ENCODE measurements at places on chromosomes 13 and 19.

- no peak for DNase-seq
Measured at GRCh38 chr19:24063295-24063694, 23.7 kb upstream of the ZNF254 start.

- DNase-seq = no peak
Measured at GRCh38 chr19:10861103-10861651, 10.2 kb upstream of the CARM1 start.

DNA sequence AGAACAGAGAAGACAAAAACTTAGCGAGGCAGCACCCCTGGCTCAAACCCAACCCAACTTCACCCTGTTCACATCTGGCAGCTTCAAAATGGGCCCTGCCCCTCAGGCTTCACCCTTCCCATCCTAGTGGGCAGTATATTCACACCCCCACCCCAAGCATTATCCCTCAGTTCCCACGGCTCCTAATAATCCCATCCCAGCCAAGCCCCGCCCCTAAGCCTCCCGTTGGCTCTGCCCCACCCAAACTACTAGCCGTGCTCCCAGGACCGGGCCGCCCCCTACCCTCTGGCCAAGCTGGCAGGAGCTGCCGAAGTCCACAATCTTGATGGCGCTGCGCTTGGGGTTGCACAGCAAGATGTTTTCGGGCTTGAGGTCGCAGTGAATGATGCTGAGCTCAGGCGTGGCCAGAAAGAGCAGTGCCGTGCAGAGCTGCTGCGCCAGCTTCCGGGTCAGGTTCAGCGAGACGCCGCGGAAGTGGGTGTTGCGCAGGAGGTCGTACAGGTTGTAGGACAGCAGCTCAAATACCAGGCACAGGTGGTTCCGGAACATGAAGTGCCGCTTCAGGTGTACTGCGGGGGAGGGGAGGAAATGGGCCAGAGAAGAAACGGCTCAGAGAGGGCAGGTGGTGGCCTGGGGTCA is 5.8 kb downstream of the DYRK1B start:
- no peak for DNase-seq

- DNase-seq = no peak
Measured at GRCh38 chr13:52899206-52899605, 50.8 kb upstream of the PCDH8 start.

GRCh38 chr13:21748166-21748565 is 77.3 kb downstream of the FGF9 start:
- DNase-seq = no peak

DNA sequence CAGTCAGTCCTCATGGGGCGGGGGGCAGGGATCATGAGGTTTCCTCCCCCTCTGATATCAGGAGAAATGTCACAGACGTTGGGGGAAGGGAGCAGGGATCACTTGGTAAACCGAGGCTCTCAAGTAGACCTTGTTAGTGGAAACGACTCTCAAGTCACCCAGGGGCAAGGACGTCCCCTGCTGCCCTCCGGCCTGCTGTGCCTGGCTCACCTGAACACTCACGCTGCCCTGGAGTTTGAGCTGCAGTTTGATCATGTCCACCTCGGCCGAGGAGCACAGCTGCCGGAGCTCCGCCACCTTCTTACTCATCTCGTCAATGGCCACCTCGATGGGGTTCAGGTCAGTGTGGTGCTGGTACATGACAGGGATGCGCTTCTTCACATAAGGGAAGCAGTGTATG is 47.6 kb upstream of the SLC15A1 start:
- DNase-seq = no peak

- no peak for DNase-seq
Measured at GRCh38 chr19:41862445-41862986, 2.5 kb downstream of the RPS19 start.

- DNase-seq = no peak
Measured at GRCh38 chr13:53622456-53622855, 593.8 kb downstream of the OLFM4 start.

DNA sequence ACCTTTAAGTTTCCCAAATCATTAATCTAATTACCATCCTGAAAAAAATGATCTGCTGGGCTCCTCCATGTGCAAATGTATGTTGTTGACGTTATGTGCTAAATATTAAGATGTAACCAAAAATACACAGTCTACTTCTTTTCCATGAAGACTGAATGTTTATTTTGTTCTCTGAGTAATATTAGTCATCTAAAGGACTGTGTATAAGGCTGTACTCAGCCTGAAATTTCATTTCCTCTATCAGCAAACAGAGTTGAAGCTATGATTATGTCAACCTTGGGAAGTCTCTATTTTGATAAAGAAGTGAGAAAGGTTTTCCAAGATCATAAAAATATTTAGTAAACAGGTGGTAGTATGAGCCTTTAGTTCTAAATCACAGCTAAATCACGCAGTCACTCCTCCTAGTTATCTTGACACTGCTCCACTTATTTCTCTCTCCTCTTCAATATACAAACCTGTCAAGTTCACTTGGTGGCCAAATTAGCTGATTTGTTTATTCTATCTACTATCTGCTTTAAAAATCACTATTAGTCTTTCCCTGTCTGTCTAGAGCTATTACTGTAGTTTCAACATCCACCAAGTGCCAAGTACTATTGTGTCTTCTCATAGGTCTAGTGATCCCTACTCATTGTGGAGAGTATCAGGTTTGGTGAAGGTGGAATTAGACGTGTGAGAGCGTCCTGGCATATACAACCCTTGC is 211.7 kb upstream of the STARD13 start:
- DNase-seq = no peak

DNA sequence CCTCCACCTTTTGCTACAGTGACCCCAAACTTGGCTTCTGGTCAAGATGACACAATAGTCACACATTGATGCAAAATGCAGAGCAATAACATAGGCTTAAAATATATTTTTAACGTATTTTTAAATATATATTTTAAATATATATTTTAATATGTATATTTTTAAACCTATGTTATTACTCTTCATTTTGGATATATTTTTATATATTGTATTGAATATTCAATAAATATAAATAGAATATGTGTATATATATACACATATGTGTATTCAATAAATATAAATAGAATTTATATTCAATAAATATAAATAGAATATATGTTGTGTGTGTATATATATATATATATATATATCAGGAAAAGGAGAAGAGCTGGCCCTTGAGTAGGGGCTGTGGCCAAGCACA is 115.6 kb downstream of the POU4F1 start:
- DNase-seq = no peak

GRCh38 chr13:44967704-44968433 is 21.4 kb downstream of the NUFIP1 start:
- peak; percentile 89 for DNase-seq

GRCh38 chr13:92716749-92717148 is 509.9 kb upstream of the GPC6 start:
- no peak for DNase-seq

DNA sequence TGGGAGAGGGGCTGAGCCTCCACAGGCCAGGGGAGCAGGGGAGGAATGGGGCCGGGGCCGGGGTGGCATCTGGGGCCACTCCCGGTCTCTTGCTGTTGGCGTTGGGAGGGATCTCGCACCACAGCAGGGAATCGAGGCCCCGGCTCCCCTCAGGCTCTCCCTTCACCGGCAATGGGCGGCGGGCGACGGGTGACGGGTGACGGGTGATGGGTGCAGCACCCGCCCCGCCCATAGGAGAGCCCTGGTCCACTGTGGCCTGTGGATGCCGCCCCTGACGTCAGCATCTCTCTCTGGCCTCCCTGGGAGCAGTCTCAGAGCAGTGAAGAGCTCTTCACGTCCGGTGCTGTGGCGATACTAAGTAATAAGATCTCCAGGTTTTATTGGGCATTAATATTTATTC is 133.6 kb downstream of the KDM4B start:
- DNase-seq = no peak

DNA sequence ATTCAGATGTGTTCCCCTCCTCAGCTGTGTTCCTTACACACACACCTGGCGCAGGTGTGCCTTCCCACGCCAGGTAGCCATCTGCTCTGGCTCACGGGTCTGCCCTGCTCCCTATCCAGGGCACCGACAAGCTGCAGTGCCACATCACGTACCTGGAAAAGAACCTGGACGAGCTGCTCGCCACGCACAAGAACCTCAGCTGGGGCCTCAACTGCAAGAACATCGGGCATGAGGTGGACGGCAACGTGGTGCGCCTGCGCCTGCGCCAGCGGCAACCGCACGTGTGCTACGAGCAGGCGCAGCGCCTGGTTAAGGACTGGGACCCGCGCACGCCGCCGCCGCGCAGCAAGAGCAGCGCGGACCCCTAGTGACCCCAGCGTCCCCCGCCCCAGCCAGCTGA is 26.5 kb upstream of the CASP14 start:
- DNase-seq = no peak

GRCh38 chr13:110685305-110686020 is 20.5 kb downstream of the CARS2 start:
- DNase-seq = no peak

GRCh38 chr13:26308836-26309235 is 54.9 kb downstream of the CDK8 start:
- DNase-seq = no peak

GRCh38 chr19:9883231-9883758 is 48.2 kb downstream of the PIN1 start:
- DNase-seq = no peak

DNA sequence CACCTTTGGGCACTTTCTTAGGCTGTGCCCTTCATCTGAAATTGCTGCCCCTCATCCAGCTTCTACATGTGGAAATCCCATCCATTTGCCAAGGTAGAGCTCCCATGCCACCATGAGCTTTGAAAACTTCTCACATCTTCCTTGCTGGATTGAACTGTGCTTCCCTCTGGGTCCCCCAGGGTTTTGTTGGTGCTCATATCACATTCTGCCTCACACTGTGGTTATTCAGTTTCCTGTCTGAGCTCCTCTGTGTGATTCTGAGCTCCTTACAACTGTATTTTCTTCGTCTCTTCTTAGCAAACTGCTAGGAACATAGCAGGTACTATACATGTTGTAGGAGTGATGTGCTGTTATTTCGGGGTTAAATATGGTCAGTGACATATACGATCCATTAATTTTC is 74.9 kb upstream of the KL start:
- no peak for DNase-seq

- DNase-seq = no peak
Measured at GRCh38 chr19:47142779-47143178, 12.1 kb downstream of the SAE1 start.

- no peak for DNase-seq
Measured at GRCh38 chr13:33615436-33615835, 202.5 kb upstream of the RFC3 start.

DNA sequence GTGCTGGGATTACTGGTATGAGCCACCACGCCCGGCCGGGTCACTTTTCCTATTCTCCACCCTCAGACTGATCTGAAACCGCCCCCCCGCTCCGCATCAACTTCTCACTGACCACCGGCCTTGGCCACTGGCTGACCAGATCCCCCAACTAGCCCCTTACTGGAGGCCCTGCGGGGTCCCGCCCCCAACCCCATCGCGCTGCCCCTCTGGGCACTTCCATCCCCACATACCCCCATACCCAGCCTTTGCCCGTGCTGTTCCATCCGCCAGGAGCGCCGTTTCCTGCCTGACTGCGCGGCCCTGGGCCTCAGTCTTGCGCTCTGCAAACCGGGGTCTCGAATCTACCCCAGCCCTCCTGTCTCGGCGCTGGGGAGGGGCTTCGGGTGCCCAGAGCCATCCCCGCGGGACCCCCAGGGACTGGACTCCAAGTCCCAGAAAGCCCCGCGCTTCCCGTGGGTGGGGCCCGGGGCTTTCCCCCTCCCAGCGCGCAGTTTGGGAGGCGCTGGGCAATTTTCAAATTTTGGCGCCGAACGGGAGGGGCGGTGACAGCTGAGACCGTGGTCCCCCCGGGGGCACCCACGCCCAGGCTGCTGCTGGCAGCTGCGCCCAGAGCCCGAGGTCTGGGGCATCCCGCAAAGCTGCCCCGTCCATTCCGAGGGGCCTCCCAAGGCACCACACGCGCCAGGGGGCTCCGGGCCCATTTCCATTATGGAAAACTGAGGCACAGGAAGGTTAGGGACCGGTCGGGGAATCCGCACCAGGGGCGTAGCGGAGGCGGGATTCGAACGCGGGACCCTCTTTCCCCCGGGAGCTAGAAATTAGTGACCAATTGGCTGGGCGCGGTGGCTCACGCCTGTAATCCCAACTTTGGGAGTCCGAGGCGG is 5.2 kb upstream of the LMNB2 start:
- no peak for DNase-seq

GRCh38 chr19:22617614-22618320 is 16.4 kb upstream of the ZNF492 start:
- DNase-seq = no peak

GRCh38 chr19:19489804-19490204 is 25.5 kb downstream of the TSSK6 start:
- DNase-seq = no peak

- DNase-seq = no peak
Measured at GRCh38 chr19:4977299-4978174, 8.6 kb downstream of the KDM4B start.

- no peak for DNase-seq
Measured at GRCh38 chr19:30679789-30680188, 307.6 kb downstream of the ZNF536 start.

- DNase-seq = no peak
Measured at GRCh38 chr19:35731779-35732405, 10.4 kb downstream of the IGFLR1 start.

DNA sequence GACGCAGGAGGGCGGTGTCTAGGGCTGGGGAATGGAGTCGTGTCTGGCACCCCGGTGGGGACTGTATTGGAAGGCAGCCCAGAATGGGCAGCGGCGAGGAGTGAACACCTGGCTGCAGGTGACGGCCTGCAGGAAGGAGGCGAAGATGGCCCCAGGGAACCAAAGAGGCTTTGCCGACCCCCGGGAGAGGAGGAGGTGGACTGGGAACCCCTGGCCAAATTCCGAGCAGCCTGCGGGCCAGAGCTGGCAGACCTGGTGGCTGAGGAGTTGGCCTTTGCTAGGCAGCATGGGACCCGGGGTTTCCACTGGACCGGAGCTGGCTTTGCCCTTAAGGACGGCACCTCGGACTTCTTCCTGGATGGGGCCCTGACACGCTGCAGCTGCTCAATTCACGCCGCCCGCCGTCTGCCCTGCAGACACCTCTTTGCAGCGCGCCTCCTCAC is 25.9 kb downstream of the ZSWIM9 start:
- no peak for DNase-seq

- DNase-seq = no peak
Measured at GRCh38 chr13:97003071-97003470, 8.8 kb upstream of the OXGR1 start.

DNA sequence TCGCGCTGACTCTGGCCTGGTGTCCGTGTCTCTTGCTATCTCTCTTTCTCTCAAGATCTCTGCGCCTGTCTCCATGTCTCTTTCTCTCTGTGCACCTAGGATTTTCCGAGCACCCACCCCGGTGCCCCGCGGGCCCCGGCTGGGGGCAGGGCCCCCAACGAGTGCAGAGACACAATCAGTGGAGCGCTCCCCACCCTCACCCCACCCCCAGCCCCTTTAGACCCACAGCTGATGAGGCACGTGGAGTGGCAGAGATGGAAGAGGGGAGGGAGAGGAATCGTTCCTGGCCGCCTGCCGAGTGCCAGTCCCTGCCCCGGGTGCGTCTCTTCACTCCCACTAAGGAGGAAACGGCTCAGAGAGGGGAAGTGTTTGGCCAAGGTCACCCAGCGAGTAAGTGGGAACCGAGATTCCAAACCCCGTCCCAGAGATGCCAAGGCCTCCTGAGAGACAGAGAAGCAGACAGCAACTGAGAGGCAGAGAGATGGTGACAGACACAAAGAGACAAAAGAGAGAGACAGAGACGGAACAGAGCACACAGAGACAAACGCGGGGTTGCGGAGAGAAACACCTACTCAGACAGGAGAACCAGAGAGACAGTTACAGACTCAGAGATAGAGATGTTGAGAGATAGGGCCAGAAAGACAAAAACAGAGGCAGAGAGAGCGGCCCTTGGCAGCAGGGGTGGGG is 626 bp upstream of the BCL3 start:
- DNase-seq = no peak

GRCh38 chr13:30905932-30906383 is at the start of gene MEDAG:
Gene MEDAG (plus strand): TSS chr13:30906271. CDS start chr13:30906516, 245 bp downstream.
- no peak for DNase-seq

Measured in LNCaP clone FGC (cell line).